ENCODE measurements at places on chromosomes 2 and 18.
A peak's percentile ranks its signal among the peaks of the same experiment; 100 is the strongest.

DNA sequence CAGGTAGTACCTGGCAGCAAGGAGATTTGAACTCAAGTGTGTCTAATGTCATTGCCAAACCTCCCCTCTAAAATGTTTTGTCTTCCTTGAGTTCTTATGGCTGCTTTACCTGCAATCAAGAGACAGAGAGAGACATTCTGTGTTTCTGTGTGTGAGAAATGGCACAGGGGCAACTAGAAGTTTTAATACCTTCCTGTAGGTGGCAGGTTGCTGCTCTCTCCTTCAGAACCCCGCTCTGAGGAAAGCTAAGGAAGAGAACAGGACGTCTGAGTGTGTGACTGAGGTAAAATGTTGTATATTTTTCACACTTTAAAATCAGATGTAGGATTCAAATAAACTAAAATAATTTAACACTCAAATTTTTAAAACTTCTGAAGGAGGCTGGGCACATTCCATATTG is 19.2 kb downstream of the DTNA start:
- no peak for DNase-seq

GRCh38 chr2:241271706-241272302 is 43.7 kb downstream of the HDLBP start:
- DNase-seq: peak; percentile 54

DNA sequence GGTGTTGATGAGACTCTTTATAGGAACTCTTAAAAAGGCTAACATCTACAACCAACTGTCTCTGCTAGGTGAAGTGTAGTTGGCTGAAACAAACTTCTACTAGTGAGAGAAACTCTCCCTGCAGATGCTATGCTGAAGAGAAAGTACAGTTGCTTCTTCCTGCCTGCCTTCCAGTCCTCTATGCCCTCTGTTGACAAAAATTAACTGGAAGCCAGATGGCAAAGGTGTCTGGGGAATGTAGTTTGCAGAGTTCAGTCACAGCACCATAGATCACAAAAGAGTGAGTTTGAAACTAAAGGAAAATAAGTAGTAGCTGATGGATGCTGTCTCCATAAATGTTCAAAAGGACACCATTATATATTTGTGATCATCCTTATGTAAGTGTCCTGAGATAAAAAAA is 958.8 kb upstream of the NRXN1 start:
- no peak for DNase-seq

GRCh38 chr2:16328521-16329190 is 337.0 kb downstream of the CYRIA start:
- DNase-seq: no peak

- DNase-seq: no peak
Measured at GRCh38 chr18:62365420-62365819, 40.3 kb downstream of the TNFRSF11A start.

GRCh38 chr18:51425889-51426288 is 228.4 kb upstream of the MEX3C start:
- no peak for DNase-seq

GRCh38 chr2:132667706-132668105 is 2.3 kb downstream of the LYPD1 start:
- no peak for DNase-seq

GRCh38 chr2:19643117-19643518 is 258.7 kb downstream of the TTC32 start:
- no peak for DNase-seq

DNA sequence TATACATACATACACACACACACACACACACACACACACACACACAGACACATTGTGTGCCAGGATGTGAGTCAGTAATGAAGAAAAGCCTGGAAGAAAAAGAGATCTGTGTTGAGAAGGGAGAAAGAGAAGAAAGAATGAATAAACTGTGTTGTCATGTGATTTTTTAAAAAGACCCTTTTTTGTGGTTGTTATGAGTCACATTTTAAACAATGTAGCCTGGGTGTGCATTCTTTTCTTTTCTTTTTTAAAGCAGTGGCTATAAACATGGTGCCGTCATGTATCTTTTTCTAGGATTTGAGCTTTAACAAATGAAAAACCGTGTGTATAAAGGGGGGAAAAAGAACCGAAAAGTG is 87.2 kb downstream of the NRP2 start:
- DNase-seq: no peak

DNA sequence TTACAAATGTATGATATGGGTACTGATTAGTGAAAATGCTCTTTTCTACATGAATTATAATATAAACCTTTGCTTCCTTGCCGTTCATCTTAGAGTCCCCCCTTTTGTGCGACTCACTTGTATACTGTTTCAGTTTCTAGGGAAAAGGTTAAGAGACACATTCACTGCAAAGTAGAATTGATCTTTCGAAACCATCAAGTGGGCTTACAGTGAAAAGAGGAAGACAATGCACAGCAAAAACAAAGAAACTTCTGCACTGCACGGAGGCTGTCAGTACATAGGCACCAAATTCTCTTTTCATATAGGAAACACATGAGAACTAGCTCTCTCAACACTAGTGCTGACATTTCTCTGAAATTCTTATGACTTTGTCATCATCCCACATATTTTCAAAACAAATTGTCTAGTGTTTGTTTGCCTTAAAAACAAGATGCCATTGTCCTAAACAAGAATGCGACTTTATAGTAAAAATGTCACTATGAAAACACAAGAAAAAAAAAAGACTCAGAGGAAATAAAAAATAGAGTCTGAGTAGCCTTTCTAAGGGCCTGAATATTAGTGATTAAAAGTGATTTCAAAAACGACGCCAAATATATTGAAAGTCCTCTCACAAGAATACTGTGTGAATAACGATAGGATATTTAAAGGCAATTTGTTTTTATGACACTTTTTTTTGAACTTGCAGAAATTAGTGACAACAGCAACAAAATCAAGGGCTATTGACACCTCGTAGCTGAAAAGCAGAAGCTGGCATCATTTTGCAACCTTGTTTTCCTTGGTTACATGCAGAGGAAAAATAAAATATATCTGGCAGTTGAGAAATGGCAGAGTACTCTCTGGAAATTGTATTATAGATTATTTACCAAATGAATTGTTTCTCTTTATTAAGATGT is 827.0 kb downstream of the BCL11A start:
- DNase-seq: no peak

DNA sequence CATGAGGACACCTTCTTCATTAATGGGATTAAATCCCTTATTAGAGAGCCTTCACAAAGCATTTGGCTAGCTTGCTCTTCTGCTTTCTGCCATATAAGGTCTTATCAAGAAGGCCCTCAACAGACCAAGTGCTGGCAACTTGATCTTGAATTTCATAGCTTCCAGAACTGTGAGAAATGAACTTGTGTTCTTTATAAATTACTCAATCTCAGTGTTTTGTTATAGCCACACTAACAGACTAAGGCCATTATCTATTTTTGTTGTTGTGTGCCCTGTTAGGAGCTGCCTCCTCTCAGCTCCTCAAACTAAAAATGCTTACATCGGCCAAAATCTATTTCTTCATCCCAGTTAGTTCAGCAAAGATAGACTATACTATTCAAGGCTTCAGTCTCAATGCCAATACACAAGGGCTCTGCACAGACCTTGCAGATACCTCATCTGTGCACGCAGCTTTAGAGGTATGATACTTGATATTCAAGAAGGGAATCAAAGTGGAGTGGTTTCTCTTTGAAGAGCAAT is 182.9 kb downstream of the GPD2 start:
- no peak for DNase-seq

- DNase-seq: no peak
Measured at GRCh38 chr18:80023173-80023572, 11.1 kb upstream of the RBFA start.

- no peak for DNase-seq
Measured at GRCh38 chr2:36561237-36561944, 36.6 kb downstream of the FEZ2 start.

- no peak for DNase-seq
Measured at GRCh38 chr2:166000401-166000800, 46.8 kb upstream of the TTC21B start.

- no peak for DNase-seq
Measured at GRCh38 chr2:100615886-100616285, 53.1 kb downstream of the PDCL3 start.

- DNase-seq: no peak
Measured at GRCh38 chr2:167551416-167551815, 663.1 kb downstream of the XIRP2 start.

GRCh38 chr18:27665264-27665799 is 480.2 kb upstream of the CHST9 start:
- DNase-seq: no peak

DNA sequence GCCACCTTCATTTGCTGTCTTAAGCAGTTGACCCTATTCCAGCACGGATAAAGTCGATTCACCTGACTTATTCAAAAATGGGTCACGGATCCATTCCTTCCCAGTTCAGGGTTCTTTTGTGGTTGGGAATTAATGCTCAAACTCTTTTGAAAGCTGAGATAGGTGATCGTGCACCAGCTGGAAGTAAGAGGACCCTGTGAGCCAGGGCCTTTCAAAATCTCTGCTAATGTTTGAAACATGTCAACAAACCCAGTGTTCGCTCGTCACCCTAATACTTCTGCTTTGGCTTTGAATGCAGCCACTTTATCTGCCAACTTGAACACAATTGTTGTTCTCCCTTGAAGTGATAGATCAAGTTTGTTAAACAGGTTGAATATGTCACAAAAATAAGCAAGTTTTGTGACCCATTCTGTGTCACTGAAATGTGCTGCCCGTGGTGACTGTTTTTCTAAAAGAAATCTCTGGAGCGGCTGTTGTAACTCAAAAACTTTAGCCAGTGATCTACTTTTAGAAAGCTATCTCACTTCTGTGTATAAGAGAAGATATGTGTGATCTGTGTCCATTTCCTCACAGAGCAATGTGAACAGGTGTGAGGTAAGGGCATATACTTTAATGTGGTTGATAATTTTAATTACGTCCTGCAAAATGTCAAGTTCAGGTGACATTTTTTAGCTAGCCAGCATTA is 16.9 kb downstream of the HAT1 start:
- no peak for DNase-seq

DNA sequence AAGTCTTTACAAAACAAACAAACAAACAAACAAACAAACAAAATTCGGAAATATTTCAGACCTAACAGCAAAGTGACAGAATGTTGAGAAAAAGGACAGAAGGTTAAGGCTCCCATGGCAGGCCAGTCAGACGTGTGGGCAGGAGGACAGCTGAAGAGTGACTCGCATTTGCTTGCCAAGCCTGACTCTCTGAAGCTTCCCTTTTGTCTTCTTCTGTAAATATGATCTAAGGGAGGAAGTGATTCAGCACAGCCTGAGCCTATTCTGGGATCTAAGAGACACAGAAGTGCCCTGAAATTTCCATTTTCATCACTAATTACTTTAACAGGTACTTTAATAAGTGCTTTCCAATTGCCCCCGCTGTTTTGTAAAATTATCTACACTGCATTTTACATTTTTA is 134.0 kb upstream of the LYPD1 start:
- no peak for DNase-seq

DNA sequence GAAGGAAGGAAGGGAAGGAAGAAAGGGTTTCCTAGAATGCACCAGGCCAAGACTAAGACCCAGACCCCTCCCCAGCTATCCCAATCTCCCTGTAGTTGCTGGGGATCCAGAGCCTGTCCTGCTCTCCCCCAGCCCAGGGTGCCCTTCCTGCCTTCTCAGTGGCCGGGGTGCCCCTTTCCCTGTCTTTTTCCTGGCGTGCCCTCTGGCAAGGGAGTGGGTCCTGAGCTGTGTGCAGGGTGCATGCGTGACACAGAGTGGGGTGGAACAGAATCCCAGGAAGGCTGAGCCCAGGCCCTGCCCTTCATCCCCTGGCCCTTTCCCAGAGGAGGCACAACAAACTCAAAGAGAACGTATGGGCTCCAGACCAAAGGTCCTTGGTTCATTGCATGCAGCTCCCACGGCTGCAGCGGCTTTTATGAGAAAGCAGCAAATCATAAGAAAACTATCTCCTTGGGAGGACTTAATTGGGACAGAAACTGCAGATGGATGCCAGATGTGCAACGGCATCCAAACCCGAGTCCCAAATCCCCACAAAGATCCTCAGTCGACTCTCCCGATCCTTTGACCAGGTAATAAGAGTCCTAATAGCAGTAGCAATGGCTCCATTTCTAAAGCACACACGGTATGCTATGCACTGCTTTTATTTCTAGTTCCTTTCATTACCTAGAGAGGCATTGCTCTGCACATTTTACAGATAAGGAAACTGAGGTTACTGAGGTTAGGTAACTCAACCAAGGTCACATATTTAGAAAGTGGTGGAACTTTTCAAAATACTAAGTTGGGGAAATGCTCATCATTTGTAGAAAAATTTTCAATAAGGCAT is 12.7 kb upstream of the ARID5A start:
- DNase-seq: no peak

GRCh38 chr2:118179445-118179844 is 91.2 kb downstream of the INSIG2 start:
- DNase-seq: no peak

GRCh38 chr2:121196132-121196848 is 88.7 kb downstream of the TFCP2L1 start:
- no peak for DNase-seq

DNA sequence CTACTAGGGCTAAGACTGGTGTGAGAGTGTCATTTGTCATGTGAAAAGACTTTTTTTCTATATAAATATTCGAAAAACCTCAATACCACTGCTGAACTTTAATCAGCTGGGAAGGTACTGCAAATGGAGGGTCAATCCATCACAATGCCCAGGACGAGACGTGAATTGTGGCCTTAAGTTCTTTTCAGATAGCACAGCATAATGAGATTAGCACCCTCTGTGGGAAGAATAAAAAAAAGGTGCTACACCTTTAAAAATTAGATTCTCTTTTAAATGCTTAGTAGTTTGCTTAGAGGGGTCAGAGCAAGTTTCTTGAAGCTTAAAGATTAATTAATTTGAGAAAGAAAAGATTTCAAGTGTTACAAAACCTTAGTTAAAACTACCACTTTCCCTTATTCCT is 5.6 kb downstream of the LRRTM1 start:
- no peak for DNase-seq

GRCh38 chr18:44700652-44701051 is 20.0 kb downstream of the SETBP1 start:
- no peak for DNase-seq

DNA sequence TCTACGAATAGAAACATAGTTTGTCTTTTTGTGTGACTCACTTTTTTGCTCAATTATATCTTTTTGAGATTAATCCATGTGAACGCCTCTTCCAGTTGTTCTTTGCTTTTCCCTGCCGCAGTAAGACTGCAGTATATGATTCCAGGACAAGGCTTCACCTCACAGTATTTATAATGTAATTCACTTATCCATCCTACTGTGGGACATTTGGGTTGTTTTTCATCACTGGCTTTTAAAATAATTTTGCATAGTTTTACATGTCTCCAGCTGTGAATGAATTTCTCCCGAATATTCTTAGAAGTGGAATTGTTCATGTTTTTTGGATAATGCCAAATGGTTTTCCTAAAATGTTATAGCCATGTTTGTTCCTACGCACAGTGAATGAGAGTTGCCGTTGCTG is 21.9 kb downstream of the COPS9 start:
- no peak for DNase-seq

GRCh38 chr2:62334440-62335058 is 138.6 kb downstream of the B3GNT2 start:
- DNase-seq: no peak

- DNase-seq: no peak
Measured at GRCh38 chr2:4992226-4992625, 700.0 kb upstream of the SOX11 start.
